Activated CD4-positive, alpha-beta T cell treated with anti-CD3 and anti-CD28 coated beads, Interleukin-2, amount 10 ng/mL, durations not matched to agents 7 days and 5 days (primary cell): ENCODE measurements at places on chromosomes 12 and 14. TPM values are rescaled to one million over a fixed set of nuclear protein-coding genes. Genes with fewer than 3 reads are reported as not detected.

Gene GNPNAT1
- 15.8 TPM for total RNA-seq

Gene ASPG
- total RNA-seq, result not detected

DNA sequence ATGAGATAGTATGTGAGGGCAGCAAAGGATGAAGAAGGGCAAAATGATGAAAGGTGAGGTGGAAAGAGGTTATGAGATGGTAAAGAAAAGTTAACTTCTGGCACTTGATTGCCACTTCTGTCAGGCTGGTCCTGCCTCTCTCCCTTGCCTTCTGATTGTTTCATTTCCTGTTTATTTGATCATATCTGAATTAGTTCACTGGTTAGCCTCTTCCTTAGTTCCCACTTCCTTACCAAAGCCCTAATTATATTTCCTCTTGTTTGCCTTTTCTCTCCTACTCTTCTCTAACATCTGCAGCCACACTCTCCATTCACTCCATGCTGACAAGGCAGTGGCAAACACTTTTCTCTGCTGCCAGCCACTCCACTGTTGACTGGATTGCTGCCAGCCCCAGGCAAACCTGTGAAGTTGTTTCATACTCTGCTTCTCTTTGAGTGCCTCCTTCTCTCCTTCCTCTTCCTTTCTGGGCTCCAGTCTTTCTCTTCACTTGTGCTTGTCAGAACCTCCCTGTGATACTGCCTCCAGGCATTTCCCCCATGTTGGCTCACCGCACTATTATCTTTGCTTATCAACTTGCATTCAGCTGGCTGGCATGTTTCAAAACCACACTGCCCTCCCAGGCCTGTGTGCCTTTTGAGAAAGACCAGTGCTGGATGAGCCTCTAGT, 8.1 kb downstream of the PNP start:
- DNase-seq, result peak; percentile 44

DNA sequence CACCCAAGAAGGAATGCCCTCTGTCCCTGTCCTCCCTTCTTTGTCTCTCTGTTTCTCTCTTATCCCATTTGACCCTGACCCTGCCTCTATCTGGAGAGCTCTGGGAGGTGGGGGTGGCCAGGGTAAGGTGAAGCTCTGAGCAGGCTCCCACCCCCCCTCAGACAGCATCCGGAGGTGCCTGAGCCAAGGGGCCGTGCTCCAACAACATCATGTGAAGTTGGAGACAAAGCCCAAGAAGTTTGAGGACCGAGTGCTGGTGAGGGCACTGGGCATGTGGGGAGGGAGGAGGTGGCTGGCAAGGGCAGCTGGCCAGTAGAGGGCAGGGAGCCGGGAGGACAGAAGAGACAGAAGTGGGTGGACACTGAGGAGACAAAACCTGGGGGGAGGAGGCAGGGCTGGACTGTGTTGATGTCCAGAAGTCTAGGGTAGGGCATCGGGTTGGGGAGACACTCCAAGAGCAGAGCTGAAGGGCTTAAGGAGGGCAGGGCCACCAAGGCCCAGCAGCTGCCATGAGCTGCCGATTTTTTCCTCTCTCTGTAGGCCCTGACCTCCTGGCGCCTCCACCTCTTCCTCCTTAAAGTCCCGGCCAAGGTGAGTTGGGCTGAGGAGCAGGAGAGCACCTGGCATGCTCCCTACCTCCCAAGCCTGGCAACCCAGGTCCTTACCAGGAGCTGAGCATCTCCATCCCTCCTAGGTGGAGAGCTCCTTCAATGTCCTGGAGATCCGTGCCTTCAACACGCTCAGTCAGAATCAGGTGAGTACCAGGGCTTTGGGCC, 1.9 kb downstream of the CARMIL3 start:
- no peak for DNase-seq

GRCh38 chr14:49939884-49940510, 47.1 kb downstream of the ARF6 start:
- no peak for DNase-seq

GRCh38 chr12:108369736-108370396, 30.8 kb upstream of the CMKLR1 start:
- no peak for DNase-seq
